ENCODE measurements at places on chromosomes 1 and 21.

DNA sequence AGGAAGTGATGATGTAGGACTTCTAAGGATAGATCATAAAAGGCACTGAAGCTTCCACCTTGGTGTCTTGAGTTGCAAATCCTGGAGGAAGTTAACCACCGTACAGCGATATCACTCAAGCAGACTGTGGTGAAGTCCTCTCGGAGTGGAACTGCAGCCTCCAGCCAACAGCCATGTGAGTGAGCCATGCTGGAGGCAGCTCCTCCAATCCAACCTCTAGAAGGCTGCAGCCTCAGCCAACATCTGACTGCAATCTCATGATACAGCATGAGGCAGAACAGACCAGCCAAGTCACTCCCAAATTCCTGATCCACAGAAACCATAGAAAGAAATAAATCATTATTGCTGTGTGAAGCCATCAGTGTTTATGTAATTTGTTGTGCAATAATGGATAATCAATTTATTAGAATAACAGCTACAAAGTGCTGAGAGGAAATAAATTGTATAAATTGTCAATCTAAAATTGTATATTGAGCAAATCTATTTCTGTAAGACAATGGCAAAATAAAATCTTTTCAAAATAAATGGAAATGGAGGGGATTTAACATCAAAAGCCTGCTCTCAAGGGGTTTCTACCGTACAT lies 65.0 kb downstream of the PRSS38 start:
- DNase-seq, result no peak

DNA sequence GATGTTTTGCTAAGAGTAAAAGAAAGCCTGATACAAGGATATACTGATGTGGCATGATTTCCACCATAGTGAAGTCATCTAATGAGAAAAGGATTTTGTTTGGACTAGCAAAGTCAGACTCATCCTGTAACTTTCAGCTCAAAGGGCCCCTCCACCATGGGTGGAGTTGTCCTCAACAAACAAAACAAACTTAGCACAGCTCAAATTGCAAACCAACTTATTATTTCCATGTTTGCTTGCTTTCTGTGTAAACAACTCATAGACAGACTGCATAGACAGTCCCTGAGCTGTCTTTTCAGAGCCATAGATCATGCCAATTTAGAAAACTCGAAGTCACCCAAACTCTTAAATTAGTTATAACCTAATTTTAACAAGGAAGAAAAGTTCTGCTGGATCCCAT lies 69.4 kb upstream of the VAV3 start:
- DNase-seq, result no peak

DNA sequence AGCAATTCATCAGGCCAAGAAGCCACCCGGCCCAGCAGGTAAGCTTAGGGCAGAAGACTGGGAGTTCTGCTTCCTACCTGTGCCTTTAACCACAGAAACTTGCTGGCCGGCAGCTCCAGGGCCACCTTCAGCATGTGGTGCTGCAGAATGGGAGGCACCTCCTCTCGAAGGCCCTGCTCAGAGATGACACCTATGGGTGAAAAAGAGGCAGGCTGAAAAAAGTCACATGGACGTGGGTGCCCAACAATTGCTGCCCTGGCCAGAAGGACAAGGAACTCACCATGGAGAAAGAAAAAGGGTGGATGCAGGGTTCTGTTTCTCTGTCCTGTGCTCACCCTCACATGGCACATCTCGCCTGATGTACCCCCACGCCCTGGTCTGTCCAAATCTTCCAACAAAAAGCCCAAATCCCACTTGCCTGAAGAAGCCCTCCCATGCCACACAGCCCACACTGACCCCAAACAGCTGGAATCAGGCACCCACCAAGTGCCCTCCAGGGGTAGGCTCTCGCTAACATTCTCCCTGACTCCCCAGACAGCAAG lies 33.0 kb downstream of the URB1 start:
- no peak for DNase-seq

GRCh38 chr1:246795906-246796694 lies 71.9 kb downstream of the SCCPDH start:
- no peak for DNase-seq

DNA sequence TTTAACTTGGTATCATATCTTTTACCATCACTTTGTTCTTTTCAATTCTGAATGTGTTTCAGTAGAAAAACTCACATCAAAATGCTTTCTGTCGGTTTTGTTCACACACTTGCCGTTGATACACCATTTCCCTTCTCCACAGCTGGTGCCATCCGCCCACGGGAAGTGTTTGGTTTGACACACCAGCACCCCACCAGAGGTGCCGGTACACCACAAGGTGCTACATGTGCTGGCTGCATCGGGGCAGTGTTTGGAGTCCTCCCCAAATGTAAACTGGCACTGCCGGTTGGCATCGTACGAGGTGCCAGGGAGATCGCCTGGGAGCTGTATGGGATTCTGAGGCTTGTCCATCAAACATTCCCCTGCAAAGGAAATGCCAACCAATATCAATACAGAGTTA lies 5.0 kb downstream of the ADAMTS1 start:
- DNase-seq, result no peak

DNA sequence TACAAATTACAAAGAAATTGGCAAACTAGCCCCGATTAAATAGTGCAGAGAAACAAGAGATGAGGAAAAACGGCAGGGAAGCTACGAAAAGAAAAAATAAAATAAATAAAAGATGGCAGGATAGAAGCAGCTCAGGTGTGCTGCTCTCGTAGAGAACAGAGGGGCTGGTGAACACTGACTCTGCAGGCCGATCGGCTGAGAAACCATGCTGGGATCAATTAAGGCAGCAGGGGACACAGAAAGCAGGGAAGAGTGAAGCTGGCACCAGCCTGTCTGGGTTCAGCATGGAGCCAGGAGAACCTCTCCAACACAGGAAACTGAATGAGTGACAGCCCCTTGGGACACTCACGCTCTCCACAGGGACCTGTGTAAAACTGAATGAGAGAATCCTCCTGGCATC lies 39.5 kb upstream of the TMPRSS15 start:
- DNase-seq, result no peak

DNA sequence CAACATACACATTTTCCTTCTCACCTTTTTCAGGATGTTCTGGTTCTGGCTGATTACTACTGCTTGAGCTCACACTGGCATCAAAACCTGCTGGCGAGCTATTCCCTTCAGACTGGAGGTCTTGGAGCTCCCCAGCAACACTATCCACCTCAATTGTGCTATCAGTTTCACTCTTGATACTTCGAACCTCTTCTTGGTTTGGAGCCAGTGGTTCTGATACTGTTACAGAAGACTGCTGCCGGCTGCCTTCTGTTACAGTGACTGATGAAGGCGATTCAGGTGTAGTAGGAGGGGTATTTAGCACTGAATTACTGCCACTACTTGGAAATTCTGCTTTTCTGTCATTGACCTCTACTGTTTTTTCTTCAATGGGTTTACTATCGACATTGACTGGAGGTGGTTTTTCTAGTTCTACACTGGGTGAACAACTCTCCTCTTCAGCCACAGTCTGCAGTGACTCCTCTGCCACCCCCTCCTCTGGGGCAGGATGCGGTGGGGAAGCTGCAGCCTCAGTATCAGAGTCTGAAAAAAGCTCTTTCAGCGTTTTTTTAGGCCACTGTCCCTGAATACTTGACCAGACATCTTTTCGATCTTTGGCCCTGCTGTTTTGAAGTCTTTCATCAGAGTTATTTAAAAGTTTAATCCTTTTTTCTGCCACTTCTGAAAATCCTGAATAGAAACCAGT lies 20.7 kb upstream of the RBM34 start:
- no peak for DNase-seq

DNA sequence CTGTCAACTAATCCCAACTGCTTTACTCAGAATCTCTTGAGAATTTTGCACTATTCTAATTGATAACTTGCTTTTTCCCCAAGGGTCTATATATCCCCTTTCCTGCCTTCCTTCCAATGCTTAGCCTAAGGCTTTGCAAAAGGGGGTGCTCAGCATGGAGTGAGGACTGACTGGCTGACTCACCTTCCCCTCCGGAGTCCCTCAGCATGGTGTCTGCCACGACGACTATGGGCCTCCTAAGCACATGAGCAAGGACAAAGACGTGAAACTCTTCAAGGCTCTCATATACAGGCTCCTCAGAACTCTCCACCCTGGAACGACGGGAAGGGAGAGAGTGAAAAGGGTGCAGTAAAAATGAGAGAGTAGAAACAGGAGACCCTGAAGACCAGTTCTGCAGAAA lies 13.2 kb upstream of the MTMR11 start:
- no peak for DNase-seq

- DNase-seq, result no peak
These were observed 502 bp downstream of the VANGL2 start for GRCh38 chr1:160400646-160401486.

DNA sequence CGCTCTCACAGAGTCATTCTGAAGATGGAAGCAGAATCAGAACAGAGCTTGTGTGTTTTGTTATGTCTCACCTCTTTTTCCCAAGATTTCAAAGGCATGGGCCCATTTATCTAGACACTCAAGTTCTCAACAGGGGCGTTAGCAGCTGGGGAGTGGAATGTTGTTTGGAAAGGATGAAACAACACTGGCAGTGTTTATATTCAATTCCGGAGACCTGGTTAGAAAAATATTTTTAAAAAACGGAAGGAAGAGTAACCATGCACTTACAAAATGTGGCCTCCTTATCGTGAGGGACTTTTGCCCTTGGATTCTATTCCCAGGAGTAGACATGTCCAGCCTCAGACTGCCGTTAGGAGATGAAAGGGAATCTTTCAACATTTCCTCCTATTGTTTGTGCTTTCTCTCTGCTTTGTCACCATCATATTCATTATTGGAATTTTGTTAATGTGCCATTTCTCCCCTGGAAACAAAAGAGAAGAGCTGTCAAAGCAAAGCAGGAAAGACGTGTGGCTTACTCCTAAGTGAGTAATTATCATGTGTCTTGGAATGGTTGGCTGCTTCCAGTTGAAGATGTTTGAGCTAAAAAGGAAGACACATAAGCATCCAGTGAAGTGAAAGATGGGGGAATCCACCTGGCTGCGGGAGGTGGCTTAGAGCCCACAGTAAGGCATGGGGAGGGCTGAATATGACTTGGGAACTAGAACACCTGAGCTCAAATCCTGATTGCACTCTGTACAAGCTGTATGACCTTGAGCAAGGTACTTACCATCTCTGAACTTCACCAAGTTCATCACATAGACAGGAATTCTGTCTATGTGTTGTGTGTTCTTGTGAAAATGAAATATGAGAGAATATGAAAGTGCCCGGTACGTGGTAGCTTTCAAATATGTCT lies 71.7 kb upstream of the JUN start:
- DNase-seq, result no peak

- no peak for DNase-seq
These were observed 117.7 kb downstream of the PDE4B start for GRCh38 chr1:65910432-65910831.

- DNase-seq, result no peak
These were observed 304.8 kb downstream of the BRINP3 start for GRCh38 chr1:190172651-190173430.

DNA sequence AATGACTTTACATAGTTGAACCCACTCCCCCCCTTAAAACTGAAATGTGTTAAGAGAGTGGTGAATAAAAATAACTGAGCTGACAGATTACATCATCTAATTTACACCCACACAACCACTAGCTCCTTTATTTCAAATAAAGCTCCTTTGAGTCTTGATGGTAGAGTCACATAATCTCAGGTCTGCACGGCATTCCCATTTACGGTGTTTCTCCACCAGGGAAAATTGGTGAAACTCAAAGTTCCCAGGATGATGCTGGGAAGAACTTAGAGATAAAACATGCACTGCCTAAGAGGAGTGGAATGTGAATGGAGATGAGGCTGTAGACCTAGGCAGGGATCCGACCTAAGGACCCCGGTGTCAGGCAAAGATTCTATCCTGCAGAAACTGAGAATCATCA lies 727.8 kb upstream of the ADAMTS5 start:
- DNase-seq, result no peak

GRCh38 chr1:184465489-184466146 lies 78.8 kb downstream of the C1orf21 start:
- no peak for DNase-seq

DNA sequence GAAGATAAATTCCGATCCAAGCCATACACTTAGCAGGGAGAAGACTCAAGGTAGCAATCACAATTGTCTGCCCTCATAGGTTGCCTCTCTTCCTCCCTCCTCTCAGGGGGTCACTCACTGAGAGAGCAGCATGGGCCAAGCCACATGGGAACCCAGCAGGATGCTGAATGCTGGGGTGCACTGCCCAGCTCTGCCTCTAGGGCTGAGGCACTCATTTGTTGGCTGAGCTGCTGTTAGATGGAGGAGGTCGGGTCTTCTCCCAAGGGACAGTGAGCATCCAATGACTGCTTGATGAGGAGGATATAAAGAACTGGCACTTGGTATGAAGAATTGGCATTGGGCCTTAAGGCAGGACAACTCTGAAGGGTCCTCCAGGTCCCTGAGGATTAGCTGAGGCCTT lies 418.8 kb downstream of the SIPA1L2 start:
- no peak for DNase-seq

DNA sequence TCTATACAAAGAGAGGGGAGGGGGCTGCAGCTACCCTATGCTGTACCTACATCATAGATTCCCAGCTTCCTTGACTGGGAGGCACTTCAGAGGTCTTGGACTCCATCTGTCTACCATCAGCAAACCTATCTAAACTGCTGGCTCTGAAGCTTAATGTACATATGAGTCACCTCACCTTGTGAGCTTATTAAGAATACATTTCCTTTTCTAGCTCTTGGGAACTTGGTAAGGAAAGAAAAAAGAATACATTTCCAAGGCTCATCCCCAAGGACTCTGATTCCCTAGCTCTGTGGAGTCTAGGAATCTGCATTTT lies 50.0 kb upstream of the PRELP start:
- DNase-seq, result no peak

- DNase-seq, result no peak
These were observed 1.4 kb upstream of the TNR start for GRCh38 chr1:175744833-175745232.

GRCh38 chr1:196685506-196685905 lies 33.7 kb downstream of the CFH start:
- no peak for DNase-seq

DNA sequence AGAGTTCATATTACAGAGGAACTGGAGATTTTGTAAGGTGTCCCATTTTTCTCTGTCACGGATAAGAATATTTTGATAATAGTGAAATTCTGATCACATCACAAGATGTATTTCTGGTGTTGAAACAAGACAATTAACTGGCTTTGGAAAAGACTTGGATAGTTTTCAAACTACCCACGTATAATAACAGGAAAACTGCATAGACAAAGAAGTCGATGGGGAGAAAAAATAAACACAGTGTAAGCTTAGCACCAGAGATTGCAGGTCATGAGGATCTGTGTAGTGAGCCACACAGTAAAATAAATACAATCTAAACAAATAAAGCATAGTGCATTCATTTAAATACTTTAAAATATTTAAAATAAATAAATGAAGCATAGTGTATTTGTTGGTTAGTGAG lies 452.3 kb upstream of the ADAMTS5 start:
- DNase-seq, result no peak

GRCh38 chr1:119388450-119388849 lies 19.9 kb downstream of the HAO2 start:
- no peak for DNase-seq

Data from activated naive CD4-positive, alpha-beta T cell treated with anti-CD3 and anti-CD28 coated beads, Interleukin-2, amount 50 U/mL, for 16 hours (primary cell).